ENCODE measurements at places on chromosomes 2 and 18.

DNA sequence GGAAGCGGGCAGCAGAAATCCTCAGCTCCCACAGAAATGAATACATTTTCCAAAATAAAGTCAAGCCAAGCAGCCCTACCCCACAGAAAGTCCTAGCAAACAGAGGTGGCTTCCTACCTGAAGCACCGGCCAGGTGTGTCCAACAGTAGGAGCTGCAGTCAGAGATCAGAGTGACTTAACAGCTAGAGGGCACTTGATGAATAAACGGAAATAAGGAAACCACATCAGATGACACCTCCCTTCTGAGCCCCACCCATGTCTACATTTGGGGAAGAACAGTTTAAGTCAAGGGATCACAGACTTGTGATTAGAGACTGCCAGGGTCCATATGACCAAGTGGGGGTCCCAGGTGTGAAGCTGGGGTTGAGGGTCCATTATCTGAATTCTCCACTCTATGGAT, at the start of gene CXCR1:
Gene CXCR1 (minus strand): TSS at position 172 of the 400 bp plus-strand sequence. CDS start 1,751 bp downstream, outside the sequence.
- DNase-seq: no peak

DNA sequence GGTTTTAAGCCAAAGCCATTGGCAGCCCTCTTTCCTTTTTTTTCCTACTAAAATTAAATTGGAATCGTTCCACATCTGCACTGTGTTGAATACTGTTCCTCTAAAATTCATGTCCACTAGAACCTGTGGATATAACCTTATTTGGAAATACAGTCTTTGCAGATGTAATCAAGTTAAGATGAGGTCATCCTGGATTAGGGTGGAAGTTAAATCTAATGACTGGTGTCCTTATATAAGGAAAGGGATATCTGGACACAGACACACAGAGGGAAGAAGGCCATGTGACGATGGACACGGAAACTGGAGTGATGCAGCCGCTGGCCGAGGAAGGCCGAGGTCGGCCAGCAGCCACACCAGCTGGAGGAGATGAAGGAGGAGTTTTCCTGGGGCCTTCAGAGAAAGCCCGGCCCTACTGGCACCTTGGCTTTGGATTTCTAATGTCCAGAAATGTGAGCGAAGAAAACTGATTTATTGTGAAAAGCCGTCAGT, 49.4 kb downstream of the LONRF2 start:
- DNase-seq: no peak

GRCh38 chr2:198483051-198483450, 678.7 kb downstream of the PLCL1 start:
- no peak for DNase-seq

GRCh38 chr2:62817995-62818713, 112.6 kb downstream of the EHBP1 start:
- no peak for DNase-seq

- DNase-seq: no peak
Observed at GRCh38 chr2:144477957-144478311, 42.0 kb downstream of the ZEB2 start.

DNA sequence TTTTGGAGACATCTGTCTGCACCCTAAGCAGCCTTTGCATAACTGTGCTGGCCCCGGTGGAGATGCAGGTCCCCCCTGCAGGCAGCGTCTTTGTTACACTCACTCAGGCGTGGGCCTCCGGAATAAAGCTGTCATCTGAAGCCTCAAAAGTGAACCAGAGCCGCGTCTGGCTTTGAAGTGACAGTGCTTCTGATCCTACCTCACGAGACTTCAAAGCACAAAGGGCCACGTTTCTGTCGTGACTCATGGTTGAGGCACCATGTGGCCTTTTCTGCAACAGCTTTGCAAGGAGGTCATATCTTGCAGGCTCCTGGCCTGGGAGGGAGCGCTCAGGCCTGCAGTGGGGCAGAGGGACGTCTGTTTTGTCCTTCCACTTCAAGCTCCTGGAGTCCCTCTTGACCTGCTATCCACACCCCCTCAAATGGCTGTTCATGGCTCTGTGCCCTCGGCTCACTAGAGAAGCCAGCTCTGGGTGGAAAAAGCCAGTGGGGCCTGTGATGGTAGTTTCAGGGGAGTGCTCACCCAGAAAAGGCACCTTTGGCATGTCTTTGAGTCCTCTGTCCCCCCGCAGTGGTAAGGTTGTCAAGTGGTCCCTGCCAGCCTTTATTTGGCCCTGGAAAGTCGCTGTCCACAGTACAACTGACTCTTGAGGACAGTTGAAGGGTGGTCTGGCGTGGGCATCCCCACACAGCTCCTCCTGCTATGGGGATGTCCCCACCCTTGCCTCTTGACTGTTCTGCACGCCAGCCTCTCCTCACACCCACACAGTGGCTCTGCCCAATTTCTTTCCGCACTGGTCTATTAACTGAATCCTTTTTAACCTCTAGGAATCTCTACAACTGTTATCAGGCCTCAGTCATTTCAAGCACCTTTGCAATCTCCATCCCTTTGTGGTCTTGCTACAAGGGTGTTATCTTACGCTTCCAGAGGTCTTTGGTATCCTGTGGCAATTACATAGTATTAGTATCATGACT, 19.3 kb downstream of the GPR55 start:
- peak; percentile 77 for DNase-seq

DNA sequence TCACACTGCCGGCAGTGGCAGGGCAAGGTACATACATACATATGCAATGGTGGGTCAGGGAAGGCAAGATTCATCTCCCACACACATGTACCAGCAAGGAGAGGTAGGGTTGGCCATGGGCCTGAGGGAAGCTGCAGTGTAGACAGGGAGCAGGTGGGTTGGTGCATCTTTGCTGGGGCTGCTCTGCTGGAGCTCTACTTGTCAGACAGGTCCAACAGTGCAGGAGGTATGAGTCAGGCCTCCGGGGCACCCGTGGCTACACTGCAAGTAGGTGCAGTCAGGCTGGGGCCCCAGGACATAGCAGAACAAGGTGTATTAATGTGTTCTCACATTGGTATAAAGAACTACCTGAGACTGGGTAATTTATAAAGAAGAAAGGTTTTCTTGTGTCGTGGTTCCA, 281.1 kb upstream of the COL3A1 start:
- DNase-seq: no peak
